ENCODE measurements at places on chromosomes 5 and 9.

- DNase-seq, result no peak
Observed at GRCh38 chr9:12880406-12881015, 105.7 kb downstream of the LURAP1L start.

DNA sequence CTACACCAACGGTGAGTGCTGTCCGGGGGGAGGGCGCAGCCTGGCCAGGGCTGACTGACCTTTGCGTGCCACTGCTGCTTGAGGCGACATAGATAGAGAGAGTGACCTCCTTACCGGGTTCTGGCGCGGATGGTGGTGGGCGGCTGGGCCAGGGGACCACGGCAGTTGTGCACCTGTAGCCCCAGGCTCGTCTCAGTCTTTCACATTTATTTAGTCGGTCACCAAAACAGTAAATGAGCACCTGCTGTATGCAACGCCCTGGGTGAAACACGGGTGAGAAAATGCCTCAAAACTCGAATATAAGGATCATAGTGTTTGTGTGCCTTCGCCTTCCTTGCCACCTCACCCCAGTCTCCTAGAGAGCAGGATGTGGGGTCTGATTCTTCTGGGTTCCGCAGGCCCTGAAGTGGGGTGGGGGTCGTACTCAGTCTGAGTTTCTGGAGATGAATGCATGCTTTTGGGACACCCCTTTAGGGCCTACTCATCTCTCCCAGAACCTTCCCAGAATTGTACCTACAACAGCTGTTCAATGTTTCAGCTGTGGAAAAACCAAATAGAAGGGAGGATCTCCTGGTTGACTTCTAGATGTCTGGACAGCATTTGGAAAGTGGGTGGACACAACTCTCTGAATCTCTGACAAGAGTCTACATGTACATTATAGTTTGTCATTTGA, 714 bp downstream of the SEC24A start:
- DNase-seq, result no peak

DNA sequence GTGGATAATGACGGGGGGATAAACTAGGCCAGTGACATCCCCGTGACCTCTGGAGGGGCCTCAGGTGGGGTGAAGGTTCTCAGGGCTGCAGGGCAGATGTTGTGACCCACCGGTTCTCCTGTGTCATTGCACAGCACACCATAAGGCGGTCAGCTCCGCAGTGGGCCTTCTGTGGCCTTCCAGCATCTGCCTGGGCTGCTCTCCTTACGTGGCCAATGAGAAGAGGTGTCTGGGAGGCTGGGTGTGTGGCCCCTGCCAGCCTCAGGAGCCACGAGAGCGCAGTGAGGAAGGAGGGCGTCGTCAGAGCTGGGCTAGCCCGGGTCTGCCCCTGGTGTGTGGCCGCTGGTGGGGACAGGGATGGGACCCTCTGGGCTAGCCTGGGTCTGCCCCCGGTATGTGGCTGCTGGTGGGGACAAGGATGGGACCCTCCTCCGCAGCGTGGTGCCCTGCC, 48.7 kb downstream of the COL5A1 start:
- DNase-seq, result no peak

DNA sequence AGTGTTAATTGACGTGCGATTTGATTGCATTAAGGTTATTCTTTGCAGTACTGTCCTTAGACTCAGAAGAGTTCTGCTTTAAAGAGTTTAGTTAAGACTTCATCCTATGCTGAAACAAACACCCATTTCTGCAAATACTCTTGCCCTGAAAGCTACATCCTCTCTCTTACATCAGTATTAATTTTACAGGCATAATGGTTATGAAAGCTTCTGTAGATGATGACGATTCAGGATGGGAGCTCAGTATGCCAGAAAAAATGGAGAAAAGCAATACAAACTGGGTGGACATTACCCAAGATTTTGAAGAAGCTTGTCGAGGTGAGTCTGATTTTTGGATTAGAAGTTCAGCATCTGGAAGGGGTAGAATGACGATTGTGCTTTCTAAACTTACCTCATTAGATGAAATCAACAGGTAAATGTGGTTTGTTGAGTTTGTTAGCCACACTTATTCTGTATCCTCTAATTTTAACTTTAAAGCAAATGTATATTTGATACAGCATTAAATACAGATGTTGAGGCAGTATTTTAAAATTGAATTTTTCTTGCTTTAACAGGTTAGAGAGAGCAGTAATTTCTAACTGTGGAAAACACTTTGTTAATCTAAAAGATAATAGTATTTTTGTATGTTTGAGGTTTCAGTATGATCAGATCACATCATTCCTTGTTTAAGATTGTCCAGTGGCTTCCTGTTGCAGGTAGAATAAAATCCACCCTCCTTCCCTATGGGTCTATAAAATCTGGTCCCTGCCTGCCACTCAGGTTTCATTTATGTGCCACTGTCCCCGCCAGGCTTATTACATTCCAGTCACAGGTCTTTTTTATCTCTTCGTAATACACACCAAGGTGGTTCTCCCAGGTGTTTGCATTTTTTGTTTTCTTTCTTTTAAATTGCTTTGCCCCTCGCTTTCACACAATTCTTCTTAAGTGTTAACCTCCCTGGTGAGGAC, 1.3 kb downstream of the NAA35 start:
- DNase-seq, result no peak

GRCh38 chr5:113278976-113279375, 155.8 kb downstream of the TSSK1B start:
- DNase-seq, result peak; percentile 11

- no peak for DNase-seq
Observed at GRCh38 chr5:172941067-172941516, 18.1 kb upstream of the RPL26L1 start.

GRCh38 chr9:124126648-124127646, 115.4 kb downstream of the LHX2 start:
- peak; percentile 80 for DNase-seq

GRCh38 chr5:113437111-113437510, 2.3 kb upstream of the TSSK1B start:
- no peak for DNase-seq

DNA sequence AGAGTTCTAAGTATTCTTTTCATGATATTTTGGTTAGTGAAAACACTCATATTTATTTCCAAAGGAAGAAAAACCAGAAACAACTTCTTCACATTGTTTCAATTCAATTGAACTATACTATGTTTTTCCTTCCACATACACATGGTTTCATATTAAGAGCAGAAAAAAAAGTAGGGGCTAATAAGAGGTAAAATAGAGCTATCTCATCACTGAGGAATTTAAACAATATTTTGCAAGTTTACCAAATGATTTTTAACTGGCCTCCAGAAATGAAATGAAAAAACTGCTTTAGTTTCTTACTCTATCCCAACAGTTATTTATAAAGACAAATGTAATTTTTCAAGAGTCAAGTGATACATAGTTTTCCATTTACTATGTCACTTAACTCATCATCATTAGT, 233.5 kb downstream of the RFX3 start:
- no peak for DNase-seq

- no peak for DNase-seq
Observed at GRCh38 chr5:156667616-156668015, 182.5 kb upstream of the PPP1R2B start.

DNA sequence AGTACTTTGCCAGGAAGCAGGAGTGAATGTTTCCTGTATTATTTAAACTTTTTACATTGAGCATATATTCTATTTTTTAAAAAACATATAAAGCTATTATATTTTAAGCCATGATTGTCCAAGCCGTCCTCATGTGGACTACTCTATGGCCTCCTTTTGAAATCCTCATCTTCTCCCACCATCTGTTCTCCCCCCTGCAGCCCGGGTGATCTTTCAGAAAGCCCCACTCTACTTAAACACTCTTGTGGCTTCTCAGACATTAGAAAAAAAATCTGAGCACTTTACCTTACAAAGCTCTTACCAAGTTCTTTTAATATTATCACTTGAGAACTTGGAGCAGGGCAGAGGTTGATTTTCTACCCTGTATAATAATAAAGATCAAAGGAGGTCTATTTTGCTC, 95.4 kb downstream of the CAVIN4 start:
- DNase-seq, result no peak
